ENCODE measurements at places on chromosomes 16 and 17.

GRCh38 chr17:50630524-50631194, 4.0 kb upstream of the ABCC3 start:
- peak; percentile 37 for DNase-seq

- no peak for DNase-seq
Observed at GRCh38 chr17:65666876-65667321, 105.5 kb upstream of the AXIN2 start.

DNA sequence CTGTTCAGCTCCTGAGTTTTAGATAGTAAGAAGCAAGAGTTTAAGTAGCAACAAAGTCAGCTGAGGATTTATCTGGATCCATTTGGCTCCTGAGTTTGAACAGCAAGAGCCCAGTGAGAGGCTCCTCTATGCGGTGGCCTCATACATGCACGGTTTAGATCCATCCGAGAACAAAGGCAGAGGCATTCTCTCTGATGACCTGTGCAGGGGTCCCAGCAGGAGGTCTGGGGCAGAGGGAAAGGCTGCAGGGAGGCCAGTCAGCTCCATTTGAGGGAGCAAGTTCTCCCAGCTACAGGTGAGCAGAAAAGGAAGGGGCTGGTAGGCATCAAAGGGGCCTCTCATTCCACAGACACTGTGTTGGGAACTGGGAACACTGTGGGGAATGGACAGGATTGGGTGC, 16.5 kb downstream of the PITPNM3 start:
- no peak for DNase-seq

DNA sequence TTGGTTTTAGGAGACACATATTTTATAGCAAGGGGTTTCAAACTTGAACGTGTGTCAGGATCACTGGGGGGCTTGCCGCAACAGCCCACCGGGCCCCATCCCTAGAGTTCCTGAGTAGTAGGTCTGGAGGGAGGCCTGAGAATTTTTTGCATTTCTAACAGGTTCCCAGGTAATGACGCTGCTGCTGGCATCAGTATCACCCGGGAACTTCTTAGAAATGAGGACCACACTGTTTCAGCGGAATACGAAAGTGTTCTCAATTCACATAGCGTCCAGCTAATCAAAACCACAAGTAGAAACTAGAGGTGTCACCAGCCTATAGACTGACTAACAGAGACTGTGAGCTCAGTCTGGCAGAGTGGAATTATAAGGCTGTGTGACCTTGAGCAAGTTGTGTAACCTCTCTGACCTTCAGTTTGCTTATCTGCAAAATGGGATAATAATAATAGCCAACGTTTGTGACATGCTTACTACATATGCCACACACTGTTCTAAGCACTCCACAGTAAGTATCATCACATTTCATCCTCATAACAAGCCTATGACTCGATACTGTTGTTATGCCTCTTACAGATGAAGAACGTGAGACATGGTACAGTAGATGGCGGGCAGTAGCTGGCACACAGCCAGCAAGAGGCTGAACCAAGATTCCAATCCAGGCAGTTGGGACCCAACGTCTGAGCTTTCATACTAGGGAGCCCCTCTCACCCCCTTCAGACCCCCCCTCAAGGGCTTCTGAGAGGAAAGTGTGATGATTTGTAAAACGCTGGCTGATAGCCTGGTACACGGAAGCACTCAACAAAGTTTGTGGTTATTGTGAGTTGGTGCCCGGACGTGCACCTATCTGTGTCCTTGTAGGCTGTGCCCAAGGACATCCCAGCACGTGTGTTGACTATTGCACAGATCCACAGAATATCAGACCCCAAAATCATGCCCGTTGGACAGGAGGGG, 4.6 kb upstream of the ICAM2 start:
- peak; percentile 80 for DNase-seq

GRCh38 chr17:13477180-13477611, 124.5 kb downstream of the HS3ST3A1 start:
- no peak for DNase-seq

GRCh38 chr16:17457997-17458396, 12.8 kb downstream of the XYLT1 start:
- DNase-seq = no peak

DNA sequence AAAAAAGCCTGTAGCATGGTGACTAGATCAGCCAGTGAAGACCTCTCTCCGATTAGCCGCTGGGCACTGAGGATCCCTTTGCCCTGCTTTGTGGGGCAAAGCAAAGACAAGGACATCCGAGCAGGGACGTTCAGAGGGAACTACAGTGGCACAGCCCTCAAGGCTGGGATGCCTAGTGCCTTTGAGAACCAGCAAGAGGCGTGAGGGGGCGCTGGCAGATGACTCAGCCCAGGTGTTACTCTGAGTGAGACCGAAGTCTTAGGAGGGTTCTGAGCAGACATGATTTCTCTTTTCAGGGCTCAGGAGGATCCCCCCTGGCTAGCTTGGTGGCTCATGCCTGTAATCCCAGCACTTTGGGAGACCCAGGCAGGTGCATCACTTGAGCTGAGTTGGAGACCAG, 178.6 kb downstream of the CPPED1 start:
- no peak for DNase-seq

GRCh38 chr17:8072729-8073461, 14.6 kb downstream of the ALOX12B start:
- peak; percentile 11 for DNase-seq

DNA sequence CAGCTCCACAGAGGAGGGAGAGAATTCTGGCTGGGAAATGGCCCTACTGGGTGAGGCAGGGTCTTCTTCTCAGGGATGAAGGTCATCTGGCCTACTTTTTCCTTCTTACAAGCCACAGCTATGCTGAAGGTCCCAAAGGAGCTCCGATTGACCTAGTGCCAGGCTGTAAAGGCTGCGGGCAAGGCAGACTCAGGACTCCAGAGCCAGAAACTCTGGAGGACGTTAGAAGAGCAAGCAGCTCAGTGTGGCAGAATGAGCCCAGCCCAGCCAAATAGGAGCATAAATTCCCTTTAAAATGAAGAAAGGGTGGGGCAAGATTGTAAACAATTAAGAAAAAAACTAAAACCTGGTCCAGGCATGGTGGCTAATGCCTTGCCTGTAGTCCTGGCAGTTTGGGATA, 20.1 kb upstream of the CNOT1 start:
- DNase-seq = no peak

GRCh38 chr17:76597156-76598003, 11.7 kb upstream of the ST6GALNAC2 start:
- no peak for DNase-seq

GRCh38 chr17:75245011-75245410, 16.4 kb downstream of the GGA3 start:
- no peak for DNase-seq

DNA sequence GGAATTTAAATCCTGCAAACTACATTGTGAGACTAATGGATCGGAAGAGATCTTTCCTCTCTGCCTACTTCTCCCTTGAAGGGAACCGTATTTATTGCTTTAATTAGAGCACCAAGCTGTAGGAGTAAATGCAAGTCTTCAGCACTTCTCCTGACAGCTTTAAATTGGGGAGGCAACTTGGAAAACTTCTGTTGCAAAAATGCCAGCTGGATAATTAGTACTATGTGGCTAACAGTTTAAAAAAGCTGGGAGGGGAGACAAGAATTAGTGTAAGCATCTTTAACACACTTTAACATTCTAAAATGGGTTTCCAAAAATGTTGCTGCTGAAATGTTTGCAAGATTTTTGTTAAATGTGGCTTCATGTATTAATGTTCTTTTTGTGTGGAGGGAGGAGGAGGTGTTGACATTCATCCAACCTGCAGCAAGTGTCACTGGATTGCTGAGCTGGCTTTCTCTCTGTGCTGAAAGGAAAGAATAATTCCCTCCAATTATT, 108.5 kb downstream of the PCTP start:
- DNase-seq = no peak

DNA sequence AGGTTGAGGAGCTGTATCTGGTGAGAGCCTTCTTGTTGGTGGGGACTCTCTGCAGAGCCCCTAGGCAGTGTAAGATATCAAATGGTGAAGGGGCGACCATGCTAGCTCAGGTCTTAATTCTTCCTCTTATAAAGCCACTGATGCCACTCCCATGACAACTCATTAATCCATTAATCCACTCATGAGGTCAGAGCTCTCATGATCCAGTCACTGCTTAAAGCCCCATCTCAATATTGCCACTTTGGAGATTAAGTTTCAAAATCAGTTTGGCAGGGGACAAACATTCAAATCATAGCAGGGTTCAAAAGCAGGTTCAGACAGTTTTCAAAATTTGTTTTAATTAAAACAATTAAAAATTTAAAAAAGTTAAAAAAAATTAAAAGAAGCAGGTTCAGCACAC, 13.1 kb upstream of the SPECC1 start:
- DNase-seq = no peak

- DNase-seq = peak; percentile 86
Observed at GRCh38 chr17:67390646-67391361, 13.7 kb downstream of the PITPNC1 start.

DNA sequence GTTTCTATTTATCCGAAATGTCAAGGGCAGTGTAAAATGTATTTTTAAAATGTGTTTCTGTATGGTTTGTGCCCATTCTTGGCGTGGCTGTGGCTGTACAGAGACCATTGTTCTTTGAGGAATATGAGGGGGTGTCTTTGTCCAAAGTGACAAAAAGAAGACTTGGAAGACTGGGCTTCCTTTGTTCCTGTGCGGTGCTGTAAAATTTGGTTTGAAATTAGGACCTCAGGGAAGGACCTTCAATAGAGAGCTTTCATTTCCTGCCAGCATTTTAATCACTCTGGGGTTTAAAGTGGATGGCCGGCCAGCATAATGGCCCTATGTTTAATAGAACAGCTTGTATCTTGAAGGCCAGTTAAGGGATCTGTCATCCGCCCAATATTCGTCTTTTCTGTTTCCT, 190.1 kb upstream of the TBX2 start:
- DNase-seq = no peak

DNA sequence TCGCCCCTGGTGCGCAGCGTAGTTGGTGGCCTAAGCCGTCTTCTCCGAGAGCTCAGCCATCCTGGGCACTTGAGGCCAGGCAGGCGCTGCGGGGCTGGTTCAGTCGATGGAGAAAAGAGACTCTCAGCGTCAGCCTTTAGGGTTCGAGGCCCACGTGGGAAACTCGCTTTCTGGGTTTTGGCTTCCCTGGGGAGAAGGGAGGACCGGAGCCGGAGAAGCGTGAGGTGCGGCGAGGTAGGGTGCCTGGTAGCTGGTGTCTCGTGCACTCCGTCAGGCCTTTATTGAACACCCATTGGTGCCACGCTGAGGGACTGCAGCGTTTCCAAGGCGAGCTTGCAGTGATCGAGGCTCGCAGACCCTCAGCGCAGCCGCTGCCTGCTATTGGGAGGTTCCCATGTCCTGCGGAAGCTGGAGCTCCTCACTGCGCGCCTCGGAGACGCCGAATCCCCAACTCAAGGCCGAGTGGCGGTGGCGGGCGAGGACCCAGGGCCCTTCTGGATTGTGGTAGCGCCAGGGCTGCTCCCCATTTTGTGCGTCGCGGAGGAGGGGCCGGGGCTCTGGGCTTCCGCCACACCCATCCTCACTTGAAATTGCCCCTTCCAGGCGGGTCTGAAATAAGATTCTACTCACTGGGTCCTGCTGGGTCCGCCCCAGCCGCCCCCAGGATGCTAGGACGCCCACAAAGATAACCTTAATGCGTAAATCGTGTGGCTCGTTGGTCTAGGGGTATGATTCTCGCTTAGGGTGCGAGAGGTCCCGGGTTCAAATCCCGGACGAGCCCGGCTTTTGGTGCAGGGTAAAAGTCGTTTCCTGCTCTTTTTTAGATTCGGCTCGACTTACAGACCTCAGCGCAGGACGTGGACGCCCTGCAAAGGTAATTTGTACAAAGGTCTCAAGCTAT, 1.2 kb downstream of the OR1F1 start:
- DNase-seq = no peak

DNA sequence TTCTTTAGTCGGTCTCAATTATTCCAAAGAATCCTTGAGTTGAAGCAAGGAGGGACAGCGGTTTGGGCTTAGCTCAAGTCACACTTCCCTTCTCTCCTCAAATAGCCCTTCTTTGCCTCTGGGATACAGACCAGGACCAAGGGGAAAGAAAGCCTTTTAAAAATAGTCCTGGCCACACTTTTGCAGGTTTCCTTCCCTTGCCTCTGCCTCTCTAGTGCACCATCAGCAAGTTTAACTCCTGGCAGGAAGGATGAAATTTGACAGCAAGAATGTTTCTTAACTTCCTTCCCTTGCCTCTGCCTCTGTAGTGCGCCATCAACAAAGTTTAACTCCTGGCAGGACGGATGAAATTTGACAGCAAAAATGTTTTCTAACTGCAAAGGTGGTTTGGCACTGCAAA, 7.2 kb upstream of the G6PC1 start:
- DNase-seq = no peak

GRCh38 chr17:63624531-63624880, 2.3 kb downstream of the MAP3K3 start:
- DNase-seq = no peak

GRCh38 chr16:85211271-85211801, 99.1 kb upstream of the CIBAR2 start:
- no peak for DNase-seq

GRCh38 chr16:79508294-79508693, 92.2 kb downstream of the MAF start:
- DNase-seq = no peak

- DNase-seq = no peak
Observed at GRCh38 chr17:34201767-34202166, 53.3 kb upstream of the CCL2 start.

DNA sequence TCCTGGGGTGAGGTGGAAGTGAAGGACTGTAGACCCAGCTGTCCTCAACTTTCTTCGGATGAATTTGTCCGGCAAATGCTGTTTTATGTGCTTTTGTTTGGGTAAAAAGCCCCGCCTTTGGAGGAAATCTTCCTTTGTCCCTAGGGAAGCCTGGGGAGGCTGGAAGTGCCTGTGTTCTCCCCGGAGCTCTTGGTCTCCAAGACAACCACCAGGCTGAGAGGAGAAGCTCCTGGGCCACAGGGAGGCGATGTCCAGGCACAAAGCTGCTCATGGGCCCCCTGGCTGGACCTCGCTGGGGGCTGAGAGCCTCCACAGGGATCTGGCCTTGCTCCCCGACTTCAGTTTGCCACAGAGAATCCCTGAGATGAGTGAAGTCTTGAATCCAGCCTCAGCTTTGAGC, 293.1 kb upstream of the N4BP1 start:
- DNase-seq = no peak

DNA sequence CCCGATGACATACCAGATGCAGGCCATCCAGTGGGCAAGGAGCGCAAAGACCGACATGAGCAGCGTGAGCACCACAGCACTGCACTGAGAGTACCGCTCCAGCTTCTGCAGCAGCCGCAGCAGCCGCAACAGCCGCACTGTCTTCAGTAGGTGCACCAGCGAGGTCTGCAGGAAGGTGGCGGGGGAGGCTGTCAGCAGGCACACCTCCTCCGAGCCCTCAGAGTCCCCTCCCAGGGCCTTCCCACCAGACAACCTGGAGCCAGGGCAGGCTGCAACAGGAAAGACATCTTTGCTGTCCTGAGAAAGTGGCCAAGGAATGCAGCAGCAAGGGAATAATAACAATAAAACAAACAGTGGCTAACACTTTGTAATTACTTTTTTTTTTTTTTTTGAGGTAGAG, 9.1 kb downstream of the KCNH4 start:
- DNase-seq = no peak

All from CD4-positive, alpha-beta T cell treated with Interleukin-4 for 4 hours (primary cell).